GM12864 (cell line): ENCODE measurements at places on chromosomes 2 and 18.

DNA sequence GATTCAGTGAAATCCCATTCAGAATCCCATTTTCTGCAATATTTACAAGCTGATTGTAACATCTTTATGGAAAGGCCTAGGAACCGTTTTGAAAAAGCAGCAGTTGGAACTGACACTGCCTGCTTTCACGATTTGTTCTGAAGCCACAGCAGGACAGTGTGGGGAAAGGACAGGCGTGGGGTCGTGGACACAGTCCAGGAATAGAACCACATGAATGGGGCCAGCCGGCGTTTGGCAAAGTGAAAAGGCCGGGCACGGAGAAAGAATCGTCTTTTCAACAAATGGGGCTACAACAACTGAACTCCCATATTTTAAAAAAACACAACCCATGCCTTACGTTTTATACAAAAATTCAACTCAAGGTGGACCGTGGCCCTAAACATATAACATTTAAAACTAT, 69.8 kb downstream of the SLC66A2 start:
- no peak for DNase-seq

DNA sequence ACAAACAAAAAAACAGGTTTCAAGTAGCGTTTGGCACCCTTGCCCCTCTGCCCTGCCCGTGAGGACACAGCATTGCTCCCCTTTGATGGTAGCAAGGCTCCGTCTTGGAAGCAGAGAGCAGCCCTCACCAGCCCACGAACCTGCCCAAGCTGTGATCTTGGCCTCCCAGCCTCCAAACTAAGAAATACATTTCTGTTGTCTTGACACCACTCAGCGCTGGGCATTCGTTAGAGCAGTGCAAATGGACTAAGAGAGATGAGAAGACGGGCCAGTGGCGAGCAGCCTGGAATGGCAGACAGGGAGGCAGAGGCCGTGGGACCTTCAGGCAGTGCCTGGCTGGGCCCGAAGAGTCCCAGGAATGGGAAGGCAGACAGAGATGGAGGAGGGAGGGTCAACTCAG, 109.8 kb downstream of the SH3BP4 start:
- no peak for DNase-seq

DNA sequence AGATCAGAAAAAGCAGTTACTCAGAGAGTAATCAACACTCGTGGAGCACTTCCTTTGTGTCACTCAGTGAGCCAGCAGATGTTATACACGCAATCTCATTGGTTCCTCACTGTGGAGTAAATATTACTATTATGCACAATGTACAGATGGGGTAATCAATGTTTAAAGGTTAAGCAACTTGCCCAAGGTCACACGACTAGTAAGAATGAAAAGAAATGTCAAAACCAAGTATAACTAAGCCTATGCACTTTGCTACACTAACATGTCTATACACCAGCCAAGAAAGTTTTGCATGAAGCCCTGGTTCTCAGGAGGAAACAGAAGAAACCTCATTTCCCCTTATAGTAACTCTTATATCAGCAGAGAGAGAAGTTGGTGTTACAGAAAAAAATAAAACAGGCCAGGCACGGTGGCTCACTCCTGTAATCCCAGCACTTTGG, 5.4 kb downstream of the METTL21A start:
- no peak for DNase-seq

DNA sequence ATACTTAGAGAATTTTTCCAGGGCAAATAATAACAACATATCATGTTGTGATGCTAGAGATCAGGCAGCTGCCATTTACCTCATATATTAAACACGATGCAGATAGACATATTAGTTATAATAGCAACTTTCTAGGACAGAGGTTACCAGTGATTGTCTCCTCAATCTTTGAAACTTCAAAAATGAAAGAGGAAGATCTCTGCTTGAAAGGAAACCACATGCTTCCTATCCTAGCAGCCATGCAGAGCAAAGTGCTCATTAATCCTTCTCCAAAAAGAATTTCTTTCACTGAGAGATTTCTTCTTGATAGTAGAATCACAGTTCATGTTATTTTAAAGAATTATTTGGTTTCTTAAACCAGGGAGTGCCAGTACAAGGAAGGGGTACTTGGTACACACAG, 317.2 kb downstream of the CPS1 start:
- no peak for DNase-seq

GRCh38 chr2:226434702-226435101, 364.9 kb downstream of the IRS1 start:
- DNase-seq = no peak

DNA sequence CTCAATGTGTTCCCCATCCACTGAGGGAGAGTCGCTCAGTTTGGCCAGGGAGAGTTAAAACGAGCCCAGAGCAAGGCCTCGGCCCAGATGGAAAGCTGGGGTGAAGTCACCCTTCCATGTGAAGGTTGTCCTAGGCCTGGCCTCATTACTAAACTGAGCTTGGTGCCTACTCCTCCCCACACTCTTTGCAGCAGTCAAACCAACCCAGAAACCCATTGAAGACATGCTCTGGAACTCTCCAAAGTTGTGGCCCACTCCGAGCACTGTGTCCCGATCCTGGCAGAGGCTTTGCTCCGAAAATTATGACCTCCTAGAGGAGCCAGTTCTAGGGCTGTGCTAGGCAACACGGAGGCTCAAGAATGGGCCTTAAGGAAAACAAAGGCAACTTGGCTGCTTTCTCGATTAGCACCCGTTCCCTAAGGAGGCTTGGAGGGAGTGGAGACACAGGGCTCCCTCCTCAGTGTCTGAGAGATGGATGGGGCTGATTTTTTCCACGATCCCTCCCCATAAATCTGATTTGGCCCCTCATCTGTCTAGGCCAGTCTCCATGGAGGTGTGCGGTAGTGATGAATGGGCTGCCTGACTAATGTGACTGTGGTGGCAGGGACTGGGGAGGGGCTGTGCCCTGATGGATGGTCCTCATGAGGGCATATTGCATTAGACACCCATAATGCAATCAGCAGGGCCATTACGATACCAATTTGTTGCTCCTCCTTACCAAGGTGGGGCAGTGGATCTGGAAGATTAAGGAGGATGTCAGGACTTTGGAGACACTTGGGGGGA, 11.7 kb upstream of the CYP26B1 start:
- no peak for DNase-seq

DNA sequence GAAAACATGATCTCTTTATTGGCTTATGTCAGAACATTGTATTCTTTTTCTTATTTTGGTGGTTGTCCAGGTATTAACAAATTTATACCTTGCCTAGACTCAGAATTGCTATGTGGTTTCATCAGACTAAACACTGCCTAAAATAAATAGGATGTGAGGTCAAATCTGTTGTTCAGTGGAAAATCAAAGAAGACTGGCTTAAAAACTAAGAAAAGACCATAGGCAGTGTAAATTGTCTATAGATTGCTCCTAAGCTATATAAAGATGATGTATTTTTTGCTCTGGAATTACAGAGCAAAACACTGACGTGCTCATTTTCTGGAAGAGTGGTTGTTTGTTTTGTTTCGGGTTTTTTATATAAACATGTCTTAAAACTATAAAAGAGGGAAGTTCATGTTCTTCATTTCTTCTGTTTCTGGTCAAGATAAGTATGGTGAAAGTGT, 266.0 kb downstream of the ALPK2 start:
- DNase-seq = no peak
